ENCODE measurements at places on chromosomes 1 and 21.

- no peak for DNase-seq
Observed at GRCh38 chr1:233744779-233745513, 131.0 kb downstream of the KCNK1 start.

DNA sequence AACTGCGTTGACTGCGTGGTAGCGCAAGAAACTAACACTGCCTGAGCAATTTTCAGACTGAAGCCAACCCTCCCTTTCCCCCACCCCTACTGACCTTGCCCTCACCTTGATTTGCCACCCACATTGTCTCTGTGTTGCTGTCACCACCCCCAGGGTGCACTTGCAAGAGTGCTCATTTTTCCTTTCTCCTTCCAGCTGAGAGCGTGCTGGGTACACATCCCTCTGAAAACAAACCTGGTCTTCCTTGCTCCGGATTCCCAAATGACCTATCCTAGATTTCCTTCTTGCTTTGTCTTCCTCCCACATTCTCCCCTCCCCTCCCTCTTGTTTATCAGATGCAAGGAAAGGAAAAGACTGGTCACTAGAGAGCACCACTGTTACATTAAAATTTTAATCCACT, 24.2 kb downstream of the MPZ start:
- no peak for DNase-seq

DNA sequence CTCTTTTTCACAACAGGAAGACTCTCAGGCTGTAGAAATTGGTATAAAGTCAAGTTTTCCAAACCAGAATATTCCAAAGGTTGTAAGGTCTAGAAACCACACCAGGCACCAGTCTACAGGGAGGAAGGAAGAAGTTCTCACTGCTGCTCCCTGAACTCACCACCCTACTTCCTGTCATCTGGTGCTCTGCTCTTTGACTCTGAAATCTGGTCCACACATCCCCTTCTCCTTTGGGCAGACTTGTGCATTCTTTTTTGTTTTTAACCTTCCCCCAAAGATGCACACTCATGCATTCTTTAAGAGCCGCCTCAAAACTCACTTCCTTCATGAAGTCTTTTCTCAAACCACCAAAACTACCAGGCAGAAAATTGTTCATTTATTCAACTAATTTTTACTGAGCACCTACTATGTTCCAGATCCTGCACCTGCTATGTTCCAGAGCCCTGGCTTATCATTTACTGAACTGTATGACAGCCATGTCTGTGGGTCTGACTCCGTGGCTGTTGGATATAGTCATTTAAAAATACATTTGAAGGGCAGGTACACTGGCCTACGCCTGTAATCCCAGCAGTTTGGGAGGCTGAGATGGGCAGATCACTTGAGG, 30.1 kb upstream of the EPS15 start:
- DNase-seq, result peak; percentile 29

DNA sequence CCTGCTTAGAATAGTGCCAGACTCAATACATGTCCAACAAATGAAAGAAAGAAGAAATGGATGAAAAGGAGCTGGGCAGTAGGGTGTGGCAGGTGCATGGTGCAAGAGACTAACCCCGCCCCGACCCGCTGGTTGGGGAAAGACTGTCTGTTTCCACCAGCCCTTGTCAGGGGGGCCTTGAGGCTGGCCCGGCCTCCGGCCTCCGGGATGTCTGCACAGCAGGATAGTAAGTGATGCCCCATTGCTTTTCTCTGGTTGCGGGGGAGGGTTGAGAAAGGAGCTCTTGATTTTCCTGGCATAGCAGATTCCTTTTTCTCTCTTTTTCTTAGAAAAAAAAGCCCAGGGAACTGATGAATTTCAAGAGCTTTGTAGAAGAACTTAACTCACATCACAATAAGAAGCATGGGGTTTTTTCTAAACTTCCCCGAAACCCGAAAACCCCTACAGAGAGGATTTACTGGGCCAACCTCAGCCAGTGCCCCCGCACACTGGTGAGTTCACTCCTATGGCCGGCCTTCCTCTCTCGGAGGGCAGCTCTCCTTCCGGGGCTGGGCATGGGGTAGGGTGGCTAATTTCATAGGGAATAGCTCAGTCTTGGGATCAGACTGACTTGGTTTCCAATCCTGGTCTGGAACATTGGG, 12.5 kb upstream of the TTC22 start:
- DNase-seq, result no peak

DNA sequence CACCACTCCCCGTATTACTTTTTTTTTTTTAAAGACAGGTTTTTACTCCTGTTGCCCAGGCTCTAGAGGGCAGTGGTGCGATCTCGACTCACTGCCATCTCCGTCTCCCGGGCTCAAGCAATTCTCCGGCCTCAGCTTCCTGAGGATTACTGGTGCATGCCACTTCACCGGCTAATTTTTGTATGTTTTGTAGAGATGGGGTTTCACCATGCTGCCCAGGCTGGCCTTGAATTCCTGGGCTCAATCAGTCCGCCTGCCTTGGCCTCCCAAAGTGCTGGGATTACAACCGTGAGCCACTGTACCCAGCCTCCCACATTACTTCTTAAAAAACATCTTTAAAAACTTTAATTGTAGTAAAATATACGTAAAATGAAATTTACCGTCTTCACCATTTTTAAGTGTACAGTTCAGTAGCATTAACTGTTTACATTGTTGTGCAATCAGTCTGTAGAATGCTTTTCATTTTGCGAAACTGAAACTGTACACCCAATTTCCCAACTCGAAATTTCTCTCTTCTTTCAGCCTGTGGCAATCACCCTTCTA, 77.0 kb downstream of the ZMYM4 start:
- peak; percentile 24 for DNase-seq

DNA sequence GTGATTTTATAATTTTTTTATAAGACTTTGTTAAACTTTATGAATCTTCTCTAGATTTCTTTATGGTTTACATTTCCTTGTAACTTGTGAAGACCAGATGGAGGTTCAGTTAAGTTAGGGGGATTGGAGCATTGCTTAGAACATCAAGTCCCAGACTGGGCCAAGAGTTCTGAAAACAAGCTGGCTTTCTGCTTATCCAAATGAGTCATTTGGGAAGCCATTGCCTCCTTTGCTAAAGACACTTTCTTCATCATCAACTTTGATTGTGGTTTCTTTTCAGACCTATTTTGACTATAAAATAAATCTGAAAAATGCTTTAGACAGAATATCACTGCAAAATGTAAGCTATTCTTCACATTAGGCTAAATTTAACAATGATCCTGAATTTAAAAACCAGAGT, 446.8 kb downstream of the USP25 start:
- DNase-seq, result no peak

DNA sequence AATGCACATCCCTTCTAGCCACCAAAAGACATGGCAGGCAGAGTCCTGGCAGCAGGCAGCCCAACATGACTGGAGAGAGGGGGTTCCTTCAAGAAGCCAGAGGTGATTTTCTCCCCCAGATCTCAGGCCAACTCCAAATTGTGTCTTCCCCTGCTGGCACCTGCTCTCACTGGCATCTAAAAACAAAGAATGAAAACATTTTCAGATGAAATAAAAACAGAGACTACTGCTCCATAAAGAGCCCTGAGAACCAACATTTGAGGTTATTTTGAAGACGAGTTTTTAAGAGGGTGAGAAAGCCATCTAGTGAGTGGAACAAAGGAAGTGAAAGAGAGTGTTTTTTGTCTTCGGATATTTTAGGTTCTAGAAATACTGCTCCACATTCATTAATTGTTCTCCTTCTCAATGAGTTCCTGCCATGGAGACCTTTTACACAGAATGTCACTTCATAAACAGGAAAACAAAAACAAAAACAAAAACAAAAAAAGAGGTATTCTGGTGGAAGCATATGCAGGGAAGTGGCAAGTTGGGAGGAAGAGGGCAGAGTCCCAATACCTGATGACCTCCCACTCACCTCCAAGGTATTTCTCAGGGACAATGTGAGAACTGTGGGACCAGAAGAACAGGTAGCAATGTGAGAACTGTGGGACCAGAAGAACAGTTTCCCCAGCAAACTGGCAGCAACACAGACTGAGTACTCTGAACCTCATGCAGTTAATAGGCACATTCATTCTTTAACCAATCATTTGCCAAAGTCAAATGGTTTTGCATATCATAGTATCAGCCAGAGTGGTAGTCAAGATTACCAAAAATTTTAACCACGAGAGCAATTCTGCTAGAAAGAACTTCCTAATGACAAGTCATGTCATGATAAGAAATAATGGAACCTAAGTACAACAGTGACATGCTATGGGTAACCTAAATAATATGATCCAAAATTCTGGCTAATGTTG, 50.0 kb downstream of the KIAA0319L start:
- DNase-seq, result peak; percentile 81

- no peak for DNase-seq
Observed at GRCh38 chr1:25806418-25806817, 6.4 kb downstream of the SELENON start.

DNA sequence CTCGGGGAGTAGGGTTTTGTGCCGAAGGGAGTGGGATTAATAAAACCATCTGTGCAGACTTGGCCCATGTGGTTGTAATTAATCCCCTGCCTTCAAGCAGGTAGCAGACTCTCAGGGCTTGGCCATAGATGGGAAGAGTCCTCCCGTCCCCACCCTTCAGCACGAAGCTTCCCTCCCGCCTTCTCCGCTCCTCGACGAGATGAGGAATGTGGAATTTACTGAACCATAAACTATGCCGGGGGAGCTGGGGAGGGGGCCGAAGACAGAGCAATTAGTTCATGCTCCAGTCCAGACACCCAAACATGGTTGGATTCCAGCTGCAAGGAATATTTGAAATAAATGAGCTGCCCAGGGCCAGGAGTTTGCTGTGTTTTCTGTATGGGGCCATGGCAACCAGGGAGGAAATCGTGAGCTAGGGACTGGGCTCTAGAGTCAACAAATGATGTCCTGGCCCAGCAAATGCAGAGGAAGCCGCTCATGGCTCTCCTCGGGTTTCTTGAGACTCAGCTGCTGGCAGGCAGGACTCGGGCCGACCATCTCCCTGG, 78.8 kb downstream of the SPSB1 start:
- no peak for DNase-seq

- peak; percentile 79 for DNase-seq
Observed at GRCh38 chr1:177948336-177948972, 21.4 kb downstream of the SEC16B start.

DNA sequence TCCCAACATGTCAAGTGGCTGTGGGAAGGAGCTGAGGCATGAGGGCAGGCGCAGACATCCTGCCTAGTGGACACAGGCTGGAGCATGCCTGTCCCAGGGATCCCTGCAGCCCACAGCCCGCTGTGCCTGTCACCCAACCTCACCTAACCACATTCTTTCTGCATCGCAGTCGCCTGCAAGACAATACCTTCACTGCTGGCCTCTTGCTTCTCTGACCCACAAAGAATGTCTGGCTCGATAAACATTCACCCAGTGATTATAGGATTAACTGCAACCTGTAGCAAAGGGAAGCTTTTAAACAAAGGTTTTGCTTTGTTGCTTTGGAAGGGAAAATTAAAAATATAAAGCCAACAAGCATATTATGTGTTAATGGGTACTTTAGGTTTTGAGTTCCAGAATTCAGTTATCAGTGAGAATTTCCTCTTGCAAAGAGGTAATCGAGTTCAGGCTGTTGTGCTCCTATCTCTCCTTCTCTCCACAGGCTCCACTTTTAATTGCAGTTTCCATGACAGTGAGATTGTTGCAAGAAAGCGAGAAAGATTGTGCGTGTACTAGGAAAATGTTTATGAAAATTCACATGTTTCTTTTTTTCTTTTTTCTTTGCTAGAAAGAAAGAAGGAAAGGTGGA, 40.0 kb upstream of the ZNF648 start:
- no peak for DNase-seq

GRCh38 chr1:58934706-58935105, 150.9 kb upstream of the JUN start:
- DNase-seq, result no peak

- DNase-seq, result no peak
Observed at GRCh38 chr1:22287946-22288520, 145.1 kb upstream of the WNT4 start.

DNA sequence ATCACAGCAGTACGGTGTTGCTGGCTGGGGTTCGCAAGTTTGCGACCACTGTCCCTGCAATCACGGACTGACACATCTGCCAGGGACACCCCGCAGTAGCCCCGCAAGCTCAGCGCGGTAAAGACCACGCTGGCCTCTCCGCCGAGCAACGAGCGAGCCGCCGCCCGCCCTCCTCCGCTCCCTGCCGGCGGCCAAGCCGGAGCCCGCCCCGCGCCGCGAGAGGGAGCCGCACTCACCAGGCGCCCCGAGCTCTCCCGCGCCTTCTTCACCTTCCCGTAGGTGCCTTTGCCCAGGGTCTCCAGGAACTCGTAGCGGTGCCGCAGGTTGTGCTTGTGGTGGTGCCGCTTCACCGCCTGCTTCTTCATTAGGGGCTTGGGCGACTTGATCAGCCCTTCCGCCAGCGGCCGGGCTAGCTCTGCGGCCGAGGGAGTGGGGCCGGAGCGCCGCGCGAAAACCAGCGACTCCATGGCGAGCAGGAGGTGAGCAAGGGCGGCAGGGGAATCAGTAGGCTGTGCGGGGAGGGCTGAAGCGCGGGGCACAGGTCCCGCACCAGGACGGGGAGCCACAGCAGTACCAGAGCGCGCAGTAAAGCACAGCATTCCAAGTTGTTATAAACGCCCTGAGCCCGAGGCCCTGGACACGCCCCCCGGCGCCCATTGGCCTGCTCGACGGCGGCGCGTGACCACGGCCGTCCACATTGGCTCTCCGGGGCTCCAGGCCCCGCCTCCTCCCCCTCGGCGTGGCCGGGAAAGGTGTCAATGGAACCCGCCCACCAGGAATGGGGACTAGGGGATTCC, at the start of gene NUAK2:
NUAK2 (minus strand) TSS at position 584 of the 797 bp plus-strand sequence; CDS start at position 467, 117 bp downstream.
- peak; percentile 78 for DNase-seq

- DNase-seq, result no peak
Observed at GRCh38 chr1:96979304-96980268, 258.0 kb downstream of the PTBP2 start.

DNA sequence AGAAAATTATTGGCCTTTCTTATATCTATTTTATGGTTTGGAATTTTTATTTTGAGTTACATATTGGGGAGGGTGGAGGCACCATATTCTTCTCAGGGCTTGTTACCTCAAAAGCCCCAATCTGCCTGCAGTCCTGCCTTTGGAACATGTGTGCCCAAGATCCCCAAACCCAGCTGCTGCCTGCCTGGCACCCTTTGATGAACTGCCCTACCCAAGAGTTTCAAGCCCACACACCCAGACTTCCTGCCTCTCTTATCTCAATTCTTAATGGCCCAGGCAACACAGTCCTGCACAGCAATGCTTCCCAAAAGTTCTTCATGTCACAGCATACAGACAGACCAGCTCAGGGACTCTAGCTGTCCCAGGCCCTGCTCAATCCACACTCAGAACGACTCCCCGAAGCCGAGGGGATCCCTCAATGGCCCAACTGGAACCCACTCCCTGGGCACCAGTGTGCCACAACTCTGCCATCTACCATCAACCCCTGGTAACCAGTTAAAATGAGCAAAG, 19.2 kb downstream of the OLFML2B start:
- DNase-seq, result peak; percentile 85

DNA sequence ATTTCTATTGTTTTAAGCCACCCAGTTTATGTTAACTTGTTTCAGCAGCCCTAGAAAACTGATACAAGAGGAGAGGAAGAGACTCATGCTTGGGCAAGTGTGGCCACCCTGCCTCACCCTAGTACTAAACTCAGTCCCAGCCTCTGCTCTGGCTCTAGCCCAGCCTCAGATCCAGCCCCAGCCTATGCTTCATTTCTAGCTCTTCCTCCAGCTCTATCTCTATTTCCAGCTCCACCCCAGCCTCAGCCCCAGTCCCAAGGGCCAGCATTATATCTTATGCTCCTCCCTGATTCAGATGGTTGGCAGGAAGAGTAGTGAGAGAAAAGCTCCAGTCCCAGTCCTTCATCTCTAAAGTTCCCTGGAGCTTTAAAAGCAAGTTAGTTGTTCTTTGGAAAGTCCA, 535.5 kb downstream of the PTPRC start:
- peak; percentile 6 for DNase-seq
